Effector CD4-positive, alpha-beta T cell (primary cell): ENCODE measurements at places on chromosomes 5 and 9.

DNA sequence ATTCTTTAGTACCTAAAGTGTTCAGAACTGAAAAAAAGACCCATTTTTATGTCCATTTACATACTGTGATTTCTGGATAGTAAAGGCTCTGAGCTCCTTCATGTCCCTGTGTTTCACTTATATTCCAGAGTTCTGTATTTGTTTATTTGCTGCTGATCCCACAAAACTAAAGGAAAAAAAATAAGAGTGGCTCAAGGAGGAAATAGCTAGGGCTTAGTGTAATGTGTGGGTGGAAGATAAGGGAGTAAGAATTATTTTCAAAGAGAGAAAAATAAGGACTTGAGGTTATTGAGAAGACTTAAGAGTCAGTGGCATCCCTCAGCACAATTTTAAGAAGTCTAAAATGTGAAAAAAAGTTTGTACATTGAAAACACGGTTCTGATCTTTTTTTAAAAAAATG is 46.0 kb downstream of the ENTREP1 start:
- no peak for DNase-seq

DNA sequence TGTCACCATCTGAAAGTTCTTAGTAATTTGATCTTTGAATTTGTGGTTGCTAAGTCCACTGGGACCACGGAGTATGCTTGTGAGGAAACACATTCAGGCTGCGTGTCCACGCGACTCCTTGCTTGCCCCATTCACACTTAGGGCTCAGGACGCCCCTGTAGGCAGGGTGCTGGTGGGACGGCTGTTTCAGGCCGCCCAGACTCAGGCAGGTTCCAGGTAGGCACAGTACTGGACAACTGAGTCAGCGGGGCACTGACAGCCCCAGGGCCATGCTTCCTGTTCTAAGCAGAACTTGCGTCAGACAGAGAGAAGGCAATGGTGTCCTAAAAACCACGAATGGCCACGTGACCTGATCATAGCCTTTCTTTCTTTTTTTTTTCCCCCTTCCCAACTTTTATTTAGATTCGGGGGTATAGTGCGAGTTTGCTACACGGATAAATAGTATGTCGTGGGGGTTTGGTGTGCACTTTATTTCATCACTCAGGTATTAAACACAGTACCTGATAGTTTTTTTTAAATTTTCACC is 7.7 kb upstream of the RASGEF1C start:
- no peak for DNase-seq

DNA sequence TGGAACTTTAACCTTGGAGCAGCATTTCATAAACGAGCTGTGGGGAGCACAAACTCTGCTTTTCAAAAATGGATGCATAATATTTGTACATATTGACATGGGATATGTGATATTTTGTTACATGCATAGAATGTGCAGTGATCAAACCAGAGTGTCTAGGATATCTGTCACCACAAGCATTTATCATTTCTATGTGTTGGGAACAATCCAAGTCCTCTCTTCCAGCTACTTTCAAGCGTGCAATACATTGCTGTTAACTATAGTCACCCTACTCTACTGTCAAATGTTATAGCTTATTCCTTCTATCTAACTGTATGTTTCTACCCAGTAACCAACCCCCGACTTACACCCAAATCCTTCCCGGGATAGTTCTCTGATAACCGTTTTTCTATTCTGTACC is 15.0 kb upstream of the C5orf58 start:
- no peak for DNase-seq

DNA sequence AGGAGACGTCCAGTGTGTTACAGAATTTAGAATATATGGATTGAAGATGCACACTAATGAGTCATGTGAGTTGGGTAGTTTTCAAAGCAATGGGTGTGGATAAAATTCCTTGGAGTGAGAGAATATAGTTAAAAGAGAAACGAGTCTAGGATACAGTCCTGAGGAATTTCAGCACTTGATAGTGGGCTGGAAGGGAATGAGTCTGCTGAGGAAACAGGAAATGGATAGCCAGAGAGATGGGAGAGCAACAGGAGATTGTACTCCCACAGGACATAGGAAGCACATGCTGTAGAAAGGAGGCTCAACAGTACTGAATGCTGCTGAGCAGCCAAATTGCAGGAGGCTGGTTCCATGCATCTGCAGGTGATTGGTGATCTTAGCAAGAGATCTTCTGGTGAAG is 68.1 kb downstream of the FBN2 start:
- DNase-seq = no peak

GRCh38 chr9:90441814-90442213 is 200.8 kb downstream of the DIRAS2 start:
- DNase-seq = no peak

DNA sequence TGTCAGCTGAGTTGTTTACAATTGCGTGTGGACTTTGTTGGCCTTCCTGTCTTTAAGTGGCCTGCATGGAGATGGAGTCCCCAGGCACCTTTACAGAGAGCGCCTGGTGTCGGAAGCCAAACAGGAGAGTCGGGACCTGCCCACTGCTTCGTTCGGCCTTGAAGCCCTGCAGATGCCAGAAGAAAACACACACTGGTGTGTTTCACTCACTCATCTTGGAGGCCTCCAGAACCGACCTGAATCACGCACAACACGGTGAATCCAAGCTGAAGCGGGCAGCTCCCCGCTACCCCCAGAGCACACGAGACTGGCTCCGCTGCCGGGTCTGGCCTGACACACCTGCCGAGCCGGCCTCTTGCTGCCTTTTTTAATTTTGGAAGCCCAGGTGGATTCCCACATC is 419.4 kb upstream of the IRX4 start:
- no peak for DNase-seq

- no peak for DNase-seq
Measured at GRCh38 chr5:134784946-134785620, 26.5 kb downstream of the DDX46 start.

- DNase-seq = no peak
Measured at GRCh38 chr5:102856389-102856777, 101.3 kb downstream of the PAM start.

GRCh38 chr5:74556631-74557595 is 83.6 kb downstream of the ENC1 start:
- DNase-seq = no peak

- no peak for DNase-seq
Measured at GRCh38 chr5:94802450-94802849, 184.0 kb downstream of the SLF1 start.

- DNase-seq = no peak
Measured at GRCh38 chr5:157990583-157991181, 131.7 kb upstream of the CLINT1 start.

DNA sequence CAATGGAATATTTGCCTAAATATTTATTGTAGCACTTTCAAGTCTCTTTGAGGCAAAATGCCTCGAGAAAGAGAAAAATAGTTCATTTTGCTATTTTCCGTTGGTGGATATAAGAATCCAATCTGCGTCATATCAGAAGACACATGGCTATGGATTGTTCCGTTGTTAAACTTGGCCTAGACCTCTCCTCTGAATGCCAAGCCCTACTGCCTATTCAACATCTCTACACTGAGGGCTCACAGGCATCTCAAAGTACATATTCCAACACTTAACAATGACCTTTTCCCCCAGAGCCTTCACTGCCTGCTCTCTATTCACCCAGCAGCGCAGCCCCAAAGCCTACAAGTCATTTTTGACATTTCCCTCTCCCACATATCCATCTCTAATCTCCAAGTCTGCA is 350.1 kb downstream of the GLIS3 start:
- DNase-seq = no peak

DNA sequence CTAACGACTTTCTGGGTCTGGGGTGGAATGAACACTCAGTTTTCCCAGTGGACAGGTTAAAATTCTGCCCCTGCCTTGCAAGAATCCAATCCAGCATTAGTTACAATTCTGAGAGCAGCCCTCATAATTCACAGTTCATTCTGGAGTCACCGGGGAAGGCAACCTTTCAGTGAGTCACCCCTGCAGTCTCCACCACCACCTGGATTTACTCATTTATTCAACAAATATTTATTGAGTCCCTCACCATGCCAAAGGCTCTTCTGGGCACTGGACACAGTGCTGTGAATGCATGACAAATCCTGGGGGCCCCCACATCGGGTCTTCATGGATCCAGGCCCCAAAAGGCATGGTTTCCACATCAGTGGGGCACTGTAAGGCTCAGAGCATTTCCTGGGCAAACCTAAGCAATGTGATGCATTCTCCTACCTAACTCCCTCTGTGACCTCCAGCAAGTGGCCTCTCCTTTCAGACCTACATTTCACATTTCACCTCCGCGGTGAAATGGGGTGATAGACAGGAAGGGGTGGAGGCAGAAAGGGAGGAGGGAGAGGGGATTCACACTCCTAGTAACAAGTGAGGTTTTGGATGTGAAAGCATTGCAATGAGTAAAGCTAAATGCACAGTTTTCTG is 6.4 kb upstream of the MSX2 start:
- DNase-seq = no peak

DNA sequence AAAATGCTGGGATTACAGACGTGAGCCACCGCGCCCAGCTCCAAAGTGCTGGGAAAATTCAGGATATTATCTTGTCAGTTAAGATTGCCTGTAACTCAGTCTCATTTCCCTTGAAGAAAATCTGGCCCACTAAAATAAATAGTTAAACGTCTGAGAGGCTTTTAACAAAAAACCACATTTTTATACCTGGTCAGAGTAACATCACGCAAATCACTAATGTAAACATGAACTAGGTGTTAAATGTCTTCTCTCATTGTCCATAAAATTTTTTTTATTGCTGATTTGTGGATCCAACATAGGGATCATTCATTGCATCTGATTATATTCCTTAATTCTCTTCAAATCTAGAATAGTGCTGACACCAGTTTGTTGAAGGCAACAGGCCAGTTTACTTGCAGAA is 22.3 kb downstream of the CNOT6 start:
- no peak for DNase-seq

- DNase-seq = no peak
Measured at GRCh38 chr5:166991601-166992000, 1299.8 kb upstream of the WWC1 start.

DNA sequence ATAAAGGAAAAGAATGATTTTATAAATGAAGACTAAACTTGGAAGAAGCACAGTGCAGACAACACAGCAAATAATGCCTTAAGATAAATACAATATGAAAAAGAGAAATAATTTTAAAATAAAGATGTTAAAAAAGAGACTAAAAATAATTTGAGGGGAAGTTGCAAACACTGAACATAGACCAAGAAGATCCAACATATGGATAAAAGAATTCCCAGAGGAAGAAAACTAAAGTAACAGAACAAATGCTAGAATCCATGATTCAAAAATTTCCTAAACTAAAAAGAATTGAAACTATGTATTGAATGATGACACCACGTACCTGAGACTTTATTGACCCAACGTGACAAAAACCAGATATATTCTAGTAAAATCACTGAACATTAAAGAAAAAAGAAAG is 18.7 kb upstream of the SMIM23 start:
- DNase-seq = no peak

- DNase-seq = no peak
Measured at GRCh38 chr5:137453483-137454080, 45.5 kb downstream of the SPOCK1 start.

GRCh38 chr5:152335461-152335860 is 69.6 kb downstream of the NMUR2 start:
- DNase-seq = no peak

DNA sequence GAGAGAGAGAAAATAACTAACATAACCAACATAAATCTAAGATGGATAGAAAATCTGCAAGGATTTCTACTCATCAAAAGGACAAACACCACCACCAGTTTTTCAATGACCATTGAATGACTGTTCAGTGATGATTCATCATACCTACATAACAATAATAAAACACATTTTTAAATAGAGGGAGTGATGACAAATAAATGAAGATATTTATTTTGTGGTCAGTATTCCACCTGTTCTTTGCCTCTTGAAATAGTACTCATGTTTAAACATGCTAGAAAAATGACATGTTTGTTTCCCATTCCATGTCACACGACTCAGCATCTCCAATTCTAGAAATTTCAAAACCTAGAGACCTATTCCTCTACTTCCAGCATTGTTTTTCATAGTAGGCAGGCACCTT is 34.6 kb upstream of the ADAMTS16 start:
- no peak for DNase-seq

- DNase-seq = no peak
Measured at GRCh38 chr5:75300084-75300483, 36.9 kb upstream of the HMGCR start.

DNA sequence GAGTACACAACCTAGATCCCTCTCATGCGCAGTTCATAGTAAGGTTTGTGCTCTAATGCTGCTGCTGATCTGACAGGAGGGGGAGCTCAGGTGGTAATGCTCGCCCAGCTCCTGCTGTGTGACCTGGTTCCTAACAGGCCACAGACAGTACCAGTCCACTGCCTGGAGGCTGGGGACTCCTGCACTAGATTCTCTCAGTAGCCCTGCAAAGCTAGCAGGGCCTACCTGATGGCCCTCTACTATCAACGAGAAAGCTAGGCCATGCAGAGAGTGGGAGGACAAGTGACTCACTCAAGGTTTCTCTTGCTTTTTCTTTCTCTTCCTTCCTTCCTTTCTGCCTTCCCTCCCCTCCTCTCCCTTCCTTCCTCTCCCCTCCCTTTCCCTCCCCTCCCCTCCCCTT is 55.1 kb upstream of the TEX48 start:
- no peak for DNase-seq

DNA sequence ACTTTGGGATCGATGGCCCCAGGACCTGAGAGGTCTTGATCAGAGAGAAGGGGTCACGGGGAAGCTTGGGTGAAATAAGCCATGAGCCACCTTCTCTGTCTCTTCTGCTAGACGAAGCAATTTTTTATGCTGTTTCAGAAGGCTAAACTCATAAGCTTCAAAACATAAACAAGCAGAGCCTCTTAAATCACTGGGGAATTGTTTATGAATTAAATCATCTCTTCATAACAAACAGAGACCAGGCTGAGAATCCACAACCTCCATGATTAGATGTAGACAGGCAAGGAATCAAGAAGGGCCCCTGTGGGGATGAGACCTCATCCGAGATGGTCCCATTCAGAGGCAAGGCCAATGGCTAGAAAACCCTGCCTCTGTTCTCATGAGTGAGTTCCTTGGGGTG is 21.7 kb upstream of the TCOF1 start:
- DNase-seq = no peak

GRCh38 chr5:143757116-143757515 is 54.8 kb upstream of the HMHB1 start:
- no peak for DNase-seq

DNA sequence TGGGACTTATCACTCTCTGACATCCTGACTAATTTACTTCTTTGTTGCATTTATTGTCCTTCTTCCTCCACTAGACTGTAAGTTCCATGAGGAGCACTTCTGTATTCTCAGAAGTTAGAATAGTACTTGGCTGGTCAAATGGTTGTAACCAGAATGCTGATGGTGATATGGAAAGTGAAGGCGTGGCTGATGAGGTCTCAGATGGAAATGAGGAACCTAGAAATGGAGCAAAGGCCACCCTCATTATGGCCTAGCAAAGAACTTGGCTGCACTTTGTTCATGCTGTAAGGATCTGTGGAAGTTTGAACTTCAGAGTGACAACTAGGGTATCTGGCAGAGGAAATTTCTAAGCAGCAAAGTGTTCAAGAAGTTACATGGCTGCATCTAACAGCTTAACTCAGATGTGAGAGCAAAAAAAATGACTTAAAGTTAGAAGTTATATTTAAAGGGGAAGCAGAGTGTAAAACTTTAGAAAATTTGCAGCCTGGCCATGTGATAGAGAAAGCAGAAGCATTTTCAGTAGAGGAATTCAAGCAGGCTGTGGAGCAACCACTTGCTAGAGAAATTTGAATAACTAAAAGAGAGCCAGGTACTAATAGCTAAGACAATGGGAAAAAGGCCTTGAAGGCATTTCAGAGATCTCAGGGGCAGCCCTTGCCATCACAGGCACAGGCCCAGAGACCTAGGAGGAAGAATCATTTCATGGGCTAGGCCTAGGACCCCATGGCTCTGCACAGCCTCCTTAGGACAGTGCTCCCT is 14.9 kb upstream of the SLC22A5 start:
- no peak for DNase-seq

GRCh38 chr9:90843525-90843924 is 41.9 kb downstream of the SYK start:
- no peak for DNase-seq
